Activated effector memory CD4-positive, alpha-beta T cell treated with anti-CD3 and anti-CD28 coated beads, Interleukin-2, amount 50 U/mL, for 16 hours (primary cell): ENCODE measurements at places on chromosomes 4 and X.

GRCh38 chr4:120070196-120070595 lies 3.5 kb upstream of the MAD2L1 start:
- no peak for DNase-seq

- no peak for DNase-seq
These were observed 875.8 kb upstream of the SLIT2 start for GRCh38 chr4:19375931-19376330.

DNA sequence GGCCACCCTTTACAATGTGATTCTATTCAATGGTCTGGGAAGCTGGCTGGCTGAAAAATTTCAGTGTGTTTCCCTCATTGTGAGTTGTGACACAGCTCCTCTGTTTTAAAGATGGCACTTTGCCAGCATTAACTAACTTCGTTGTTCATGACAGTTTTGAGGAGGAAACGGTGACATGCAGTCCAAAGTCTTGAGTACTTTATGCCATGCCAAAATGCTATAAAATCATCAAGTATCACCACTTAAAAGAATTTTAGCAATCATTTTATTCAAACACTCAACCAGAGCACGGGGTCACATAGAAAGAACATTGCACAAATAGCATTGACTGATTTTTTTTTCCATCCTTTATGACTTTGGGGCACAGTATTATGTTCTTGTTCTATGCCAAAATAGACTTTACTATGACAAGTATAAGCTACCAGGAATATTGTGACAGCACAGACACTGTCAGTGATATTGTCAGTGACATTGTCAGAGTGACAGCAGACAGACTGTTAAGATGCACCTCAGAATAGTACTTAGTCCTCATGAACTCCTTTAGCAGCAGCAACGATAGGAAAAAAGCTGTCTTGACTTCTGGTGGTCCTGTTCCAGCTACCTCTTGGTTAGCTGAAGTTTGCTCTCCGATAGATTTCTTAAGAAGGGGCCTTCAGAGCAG lies 46.7 kb downstream of the CXCL13 start:
- DNase-seq = no peak

DNA sequence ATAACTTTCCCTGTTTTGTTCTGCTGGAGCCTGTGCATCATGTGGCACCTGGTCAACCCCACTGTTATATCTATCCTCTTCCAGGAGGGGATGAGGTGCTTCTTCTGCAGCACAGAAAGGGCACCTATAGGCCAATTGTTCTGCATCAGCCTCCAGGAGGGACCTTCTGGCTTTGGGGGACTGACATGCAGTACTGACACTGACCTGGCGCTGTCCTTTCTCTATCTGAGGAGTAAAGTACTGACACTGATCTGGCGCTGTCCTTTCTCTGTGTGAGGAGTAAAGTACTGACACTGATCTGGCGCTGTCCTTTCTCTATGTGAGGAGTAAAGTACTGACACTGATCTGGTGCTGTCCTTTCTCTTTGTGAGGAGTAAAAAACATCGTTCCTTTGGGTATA lies 498.4 kb downstream of the PACRGL start:
- no peak for DNase-seq

- DNase-seq = no peak
These were observed 29.2 kb downstream of the FNIP2 start for GRCh38 chr4:158798062-158798461.

DNA sequence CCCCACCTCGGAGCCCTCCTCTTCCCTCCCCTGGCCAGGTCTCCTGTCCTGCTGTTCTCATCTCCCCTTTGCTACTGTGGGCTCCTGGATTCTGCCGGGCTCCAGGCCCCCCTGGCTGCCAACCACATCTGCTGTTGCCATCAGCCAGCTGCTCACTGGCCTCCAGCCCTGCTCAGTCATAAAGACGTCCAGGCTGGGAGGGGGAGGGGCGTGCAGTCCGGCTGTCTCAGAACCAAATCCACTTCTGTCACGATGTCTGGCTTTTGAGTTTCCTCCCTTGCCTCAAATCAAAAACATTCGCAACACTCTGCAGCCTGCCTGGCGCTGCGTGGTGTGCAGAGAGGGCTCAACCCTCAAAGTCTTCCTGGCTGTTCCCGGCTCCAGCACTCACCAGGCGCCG lies 7.1 kb downstream of the RASL11B start:
- DNase-seq = no peak

GRCh38 chr4:109947918-109948317 lies 35.2 kb downstream of the EGF start:
- no peak for DNase-seq

DNA sequence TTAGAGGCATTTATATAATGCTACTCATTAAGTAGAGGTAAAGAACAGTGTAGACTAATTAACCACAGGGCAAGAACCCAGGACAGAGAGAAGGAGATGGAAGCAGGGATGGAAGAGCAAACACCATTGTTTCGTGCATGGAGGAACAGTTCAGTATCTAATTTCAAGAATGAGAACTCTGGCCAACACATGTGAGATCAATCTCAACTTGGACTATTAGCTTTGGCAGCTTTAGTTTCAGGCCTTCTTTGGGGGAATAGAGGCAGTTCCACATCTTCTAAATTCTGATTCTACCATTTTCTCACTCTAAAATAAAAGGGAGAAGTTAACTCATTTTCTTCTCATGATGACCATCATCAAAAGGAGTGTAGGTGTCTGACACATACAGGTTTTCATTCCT lies 207.0 kb downstream of the LDB2 start:
- no peak for DNase-seq

DNA sequence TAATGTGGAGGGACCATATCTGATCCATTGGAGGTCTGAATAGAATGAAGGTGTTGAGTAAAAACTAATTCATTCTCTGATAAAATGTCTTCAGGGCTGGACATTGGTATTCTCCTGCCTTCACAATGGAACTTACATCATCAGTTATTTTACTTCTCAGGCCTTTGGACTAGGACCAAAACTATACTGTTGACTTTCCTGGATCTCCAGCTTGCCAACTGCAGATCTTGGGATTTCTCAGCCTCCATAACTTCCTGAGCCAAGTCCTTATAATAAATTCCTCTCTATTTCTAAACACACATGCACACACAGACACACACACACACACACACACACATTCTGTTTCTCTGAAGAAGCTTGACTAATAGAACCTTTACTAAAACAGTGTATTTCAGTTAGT lies 1858.6 kb upstream of the ADGRL3 start:
- DNase-seq = no peak

DNA sequence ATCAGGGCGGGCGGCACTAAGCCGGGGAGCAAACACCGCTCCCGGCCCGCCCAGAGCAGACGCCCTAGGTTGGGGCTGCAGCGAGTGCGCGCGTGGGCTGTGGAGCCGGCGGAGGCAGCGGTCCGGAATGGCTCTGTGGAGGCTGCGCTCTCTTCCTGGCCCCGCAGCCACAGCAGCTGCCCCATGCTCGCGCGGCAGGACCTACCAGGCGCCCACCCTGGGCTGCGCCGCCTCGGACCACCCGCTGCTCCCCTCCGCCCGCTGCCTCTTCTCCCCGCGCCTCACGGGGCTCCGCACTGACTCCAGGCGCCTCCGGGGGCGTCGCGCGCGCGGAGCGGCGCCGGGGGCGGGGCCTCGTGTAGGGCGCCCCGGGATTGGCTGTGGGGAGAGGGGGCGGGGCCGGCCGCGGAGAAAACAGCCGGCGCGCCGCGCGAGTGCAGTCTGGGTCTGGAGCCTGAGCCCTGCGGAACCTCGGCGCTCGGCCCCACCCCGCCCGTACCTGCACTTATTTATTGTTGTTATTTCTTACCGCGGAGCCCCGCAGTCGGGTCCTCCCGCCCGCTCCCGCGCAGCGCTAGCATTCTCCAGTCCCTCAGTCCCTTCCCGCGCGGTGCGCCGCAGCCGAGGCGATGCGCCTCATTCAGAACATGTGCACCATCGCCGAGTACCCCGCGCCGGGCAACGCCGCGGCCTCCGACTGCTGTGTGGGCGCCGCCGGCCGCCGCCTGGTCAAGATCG lies at the start of gene RASL11B:
Gene RASL11B (plus strand): TSS at position 439 of the 738 bp plus-strand sequence. CDS start 191 bp downstream, at position 630.
- DNase-seq = peak; percentile 94

DNA sequence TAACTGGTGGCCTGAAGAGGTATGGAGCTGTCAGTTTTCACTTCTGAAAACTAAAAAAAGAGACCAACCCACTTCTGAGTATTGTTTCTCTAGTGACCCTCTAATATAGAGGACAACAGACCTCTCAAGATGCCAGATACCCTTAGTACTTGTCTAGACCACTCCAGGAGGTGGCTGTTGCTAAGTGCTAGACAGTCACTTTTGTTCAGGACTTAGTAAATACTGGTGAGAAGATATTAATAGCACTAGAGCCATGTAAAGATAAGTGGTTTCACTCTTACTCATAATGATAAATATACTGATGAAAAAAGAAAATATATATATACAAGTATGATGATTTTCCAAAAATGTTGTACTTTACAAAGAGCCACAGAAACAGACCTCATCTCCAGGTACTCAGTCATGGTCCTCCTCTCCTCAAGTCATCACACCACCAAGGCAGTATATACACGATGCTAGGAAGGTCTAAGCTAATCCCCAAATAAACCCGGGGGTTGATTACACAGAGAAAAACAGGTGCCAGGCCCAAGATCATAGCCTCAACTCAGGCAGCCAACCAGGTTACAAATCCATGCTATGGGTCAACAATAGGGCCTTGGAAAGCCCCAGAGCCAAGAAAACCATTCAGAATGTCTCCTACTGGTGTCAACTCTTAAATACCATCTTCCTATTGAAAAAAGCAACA lies 66.9 kb downstream of the ARHGEF9 start:
- DNase-seq = no peak

DNA sequence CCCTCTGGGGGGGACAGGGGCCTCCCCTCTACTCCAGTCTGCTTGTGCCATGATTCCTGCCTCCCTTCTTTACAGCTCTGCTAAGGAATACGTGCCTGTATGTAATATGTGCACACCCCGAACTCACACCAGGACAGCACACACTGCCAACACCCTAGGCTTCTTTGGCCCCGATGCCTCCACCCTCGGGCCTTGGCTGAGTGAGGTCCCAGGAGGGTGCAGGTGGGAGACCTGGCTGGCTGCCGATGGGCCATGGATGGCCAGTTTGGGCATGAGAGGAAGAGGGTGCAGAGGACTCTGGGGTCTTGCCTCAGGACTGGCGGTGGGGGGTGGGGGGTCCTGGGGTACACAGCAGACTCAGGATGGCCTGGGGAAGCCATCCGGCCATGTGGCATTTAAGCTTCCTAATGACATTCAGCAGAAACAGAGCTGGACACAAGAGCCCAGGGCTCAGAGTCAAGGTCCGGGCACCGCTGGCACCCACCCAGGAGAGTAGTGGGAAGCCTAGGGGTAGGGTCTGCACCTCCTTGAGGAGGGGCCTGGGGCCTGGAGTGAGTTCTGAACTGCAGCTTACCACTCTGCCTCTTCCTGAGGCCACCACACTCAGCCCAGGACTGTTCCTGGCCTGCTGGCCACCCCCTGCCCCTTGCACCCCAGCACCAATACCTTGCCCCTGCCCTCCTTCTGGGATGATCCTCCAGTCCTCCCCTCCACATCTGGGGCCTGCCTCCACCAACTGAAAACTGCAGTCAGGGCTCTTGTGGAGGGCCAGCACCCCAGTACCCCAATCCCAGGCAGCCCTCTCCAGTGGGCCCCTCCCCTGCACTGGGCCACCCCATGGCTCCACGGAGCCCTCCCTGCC lies 2.1 kb upstream of the PCGF3 start:
- no peak for DNase-seq

DNA sequence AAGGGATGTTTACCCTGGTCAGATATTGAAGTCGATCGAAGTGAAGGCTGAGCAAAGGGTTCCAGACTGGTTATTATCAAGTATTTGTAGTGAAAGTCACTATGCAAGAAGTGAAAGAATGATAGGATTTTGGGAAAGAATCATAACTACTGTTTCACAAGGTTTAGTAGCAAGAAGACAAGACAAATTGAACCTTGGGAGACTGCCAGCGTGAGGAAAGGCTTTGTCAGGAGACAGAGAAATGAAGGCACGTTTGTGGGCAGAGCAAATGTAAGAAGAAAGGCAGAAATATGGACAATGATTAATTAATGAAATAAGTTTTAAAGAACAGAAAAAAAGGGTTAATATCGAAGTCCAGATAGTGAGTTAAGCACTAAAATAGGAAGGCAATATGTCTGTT lies 456.8 kb downstream of the TRIML1 start:
- DNase-seq = no peak

- DNase-seq = no peak
These were observed 143.8 kb downstream of the ANAPC10 start for GRCh38 chr4:144954230-144954629.

DNA sequence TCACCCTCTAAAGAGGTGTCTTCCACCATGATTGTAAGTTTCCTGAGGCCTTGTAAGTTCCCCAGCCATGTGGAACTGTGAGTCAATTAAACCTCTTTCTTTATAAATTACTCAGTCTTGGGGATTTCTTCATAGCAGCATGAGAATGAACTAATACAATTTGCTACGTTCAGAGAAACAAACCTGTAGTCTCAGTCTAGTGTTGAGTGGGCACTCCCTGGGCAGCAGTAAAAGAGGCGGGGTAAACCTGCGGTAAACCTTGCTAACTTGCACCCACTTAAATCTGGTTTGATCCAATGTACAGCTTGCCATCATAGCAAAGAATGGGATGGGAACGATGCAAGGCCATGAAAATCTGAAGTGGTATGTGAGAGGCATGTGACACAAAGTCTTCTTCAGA lies 22.4 kb downstream of the GRXCR1 start:
- DNase-seq = no peak

DNA sequence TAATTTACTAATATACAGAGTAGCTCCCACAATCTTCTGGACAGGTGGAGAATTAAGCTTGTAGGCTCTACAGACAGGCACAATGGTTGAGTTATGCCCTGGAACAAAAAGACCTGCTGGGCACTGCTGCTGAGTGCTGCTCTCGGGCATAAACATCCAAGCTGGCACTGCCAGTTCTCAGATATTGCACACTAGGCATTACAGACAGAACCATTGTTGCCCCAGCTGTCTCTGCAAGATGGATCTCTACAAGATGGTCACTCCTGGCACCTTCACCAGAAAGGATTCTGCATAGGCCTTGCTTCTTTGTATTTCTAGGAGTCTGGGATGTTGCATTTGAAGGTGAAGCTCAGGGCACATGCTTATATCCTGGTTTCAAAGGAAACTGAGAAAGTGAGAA lies 527.1 kb downstream of the STIM2 start:
- no peak for DNase-seq

DNA sequence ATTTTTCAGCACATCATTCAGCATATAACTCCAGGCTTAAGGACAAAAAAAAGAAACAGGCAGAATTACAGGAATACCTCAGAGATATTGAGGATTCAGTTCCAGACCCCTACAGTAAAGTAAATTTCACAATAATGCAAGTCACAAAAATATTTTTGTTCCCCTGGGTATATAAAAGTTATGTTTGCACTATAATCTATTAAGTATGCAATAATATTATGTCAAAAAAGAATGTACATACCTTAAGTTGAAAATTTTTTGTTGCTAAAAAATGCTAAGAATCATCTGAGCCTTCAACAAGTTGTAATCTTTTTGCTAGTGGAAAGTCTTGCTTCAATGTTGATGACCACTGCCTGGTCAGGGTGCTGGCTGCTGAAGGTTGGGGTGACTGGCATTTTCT lies 2532.5 kb downstream of the ARAP2 start:
- DNase-seq = no peak

DNA sequence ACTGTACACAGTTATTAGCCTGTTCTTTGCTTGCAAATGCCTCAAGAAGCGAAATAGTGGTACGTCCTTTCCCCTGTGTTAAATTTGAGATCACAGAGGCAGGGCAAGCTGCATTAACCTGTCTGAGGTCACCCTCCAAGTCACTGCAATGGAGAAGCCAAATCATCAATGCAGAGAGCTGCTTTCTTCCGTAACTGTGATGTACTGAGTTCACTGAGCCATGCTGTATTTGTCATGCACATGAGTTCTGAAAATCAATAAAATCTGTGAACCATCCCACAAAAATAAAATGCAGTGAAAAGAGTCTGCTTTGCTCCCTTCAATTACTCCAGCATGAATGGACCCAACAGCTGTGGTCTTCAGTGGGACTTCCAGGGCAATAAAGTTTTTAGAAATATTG lies 393.5 kb downstream of the KCNIP4 start:
- no peak for DNase-seq
